ENCODE measurements at places on chromosomes 5 and 9. TPM values are rescaled to one million over a fixed set of nuclear protein-coding genes. Genes with fewer than 3 reads are reported as not detected.

Gene PTGER4
- polyA plus RNA-seq: 84.1 TPM

- no peak overlapping the region for H3K27ac ChIP-seq
- H3K4me3 ChIP-seq: no peak overlapping the region
- H3K27me3 ChIP-seq: no peaks in the 10 kb centered on the region
- no peaks in the 10 kb centered on the region for H3K4me1 ChIP-seq
Measured at GRCh38 chr9:100505564-100506159, 32.7 kb downstream of the TMEFF1 start.

DNA sequence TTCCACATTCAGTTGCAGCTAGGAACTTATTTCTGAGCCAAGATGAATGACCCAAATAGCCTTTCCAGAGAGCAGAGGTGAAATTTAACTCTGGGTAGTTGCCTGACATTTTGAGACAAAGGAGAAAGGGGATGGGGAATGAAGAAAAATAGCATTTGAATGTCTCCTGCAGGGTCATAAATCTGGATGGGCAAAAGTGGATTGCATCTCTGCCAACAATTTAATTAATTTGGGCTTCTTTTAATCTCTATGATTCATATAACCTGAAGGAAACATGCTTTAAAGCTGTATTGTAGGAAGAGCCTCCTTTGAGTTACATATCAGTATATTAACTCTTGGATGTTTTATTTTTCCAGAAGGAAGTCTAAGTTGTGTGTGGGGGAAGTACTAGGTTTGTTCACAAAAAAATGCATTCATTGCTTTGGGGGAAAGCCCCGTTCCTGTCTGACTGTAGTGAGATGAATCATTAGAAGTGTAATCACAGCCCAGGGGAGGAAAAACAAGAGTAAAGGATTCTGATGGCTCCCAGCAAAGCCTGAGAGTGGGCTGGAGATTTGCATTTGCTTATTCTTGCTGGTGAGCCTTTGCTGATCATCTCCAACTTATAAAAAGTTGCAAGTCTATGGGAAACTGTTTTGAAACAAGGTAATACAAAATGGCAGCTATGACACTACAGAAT is 133.0 kb upstream of the IQGAP2 start:
- H3K27ac ChIP-seq: no peak overlapping the region
- H3K4me1 ChIP-seq: no peaks in the 10 kb centered on the region
- DNase-seq: no peak

DNA sequence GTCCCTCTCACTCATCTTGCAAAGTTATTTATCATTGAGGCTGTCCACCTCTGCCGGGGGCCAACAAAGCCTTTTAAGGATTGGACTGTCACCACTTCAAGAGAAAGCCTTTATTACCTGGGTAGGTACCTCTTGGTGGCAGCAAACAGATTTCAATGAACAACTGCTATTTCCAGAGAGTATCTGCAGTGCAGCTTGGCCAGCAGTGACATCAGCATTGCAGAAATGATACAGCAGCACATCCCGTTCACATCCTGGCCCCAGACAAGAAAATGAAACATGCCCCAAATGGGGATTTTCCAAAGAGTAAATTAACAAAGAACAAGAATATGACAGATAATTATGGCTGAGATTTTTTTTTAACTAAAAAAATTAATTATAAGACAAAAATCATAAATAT is 2.3 kb upstream of the SPATA6L start:
- no peak for DNase-seq
- peaks cover 49% of the 10 kb centered on the region for H3K4me1 ChIP-seq
- no peak overlapping the region for H3K27ac ChIP-seq
- no peak overlapping the region for H3K4me3 ChIP-seq

Gene MYMK
- polyA plus RNA-seq: not detected

Gene SAXO1
- not detected for polyA plus RNA-seq

DNA sequence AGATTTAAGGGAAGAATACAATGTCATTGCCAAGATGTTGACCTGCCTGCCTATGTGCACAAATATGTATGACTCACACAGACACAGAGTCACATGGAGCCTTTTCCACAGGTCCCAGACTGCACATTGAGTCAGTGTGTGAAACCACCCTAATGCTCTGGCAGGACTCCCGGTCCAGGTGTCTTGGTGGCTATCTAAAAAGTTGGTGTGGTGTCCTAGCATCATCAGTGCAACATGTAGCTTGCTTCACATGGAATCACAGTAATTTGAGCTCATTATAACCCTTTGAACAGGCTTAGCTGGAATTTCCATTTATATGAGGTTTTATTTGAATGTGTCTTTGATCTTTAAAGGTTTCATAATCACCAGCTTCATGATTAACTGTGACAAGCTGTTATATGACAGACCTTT is 10.7 kb downstream of the IFNA5 start:
- H3K4me3 ChIP-seq: no peak overlapping the region
- H3K36me3 ChIP-seq: no peaks in the 10 kb centered on the region
- H3K27ac ChIP-seq: no peak overlapping the region
- no peaks in the 10 kb centered on the region for H3K4me1 ChIP-seq
- H3K27me3 ChIP-seq: no peaks in the 10 kb centered on the region

DNA sequence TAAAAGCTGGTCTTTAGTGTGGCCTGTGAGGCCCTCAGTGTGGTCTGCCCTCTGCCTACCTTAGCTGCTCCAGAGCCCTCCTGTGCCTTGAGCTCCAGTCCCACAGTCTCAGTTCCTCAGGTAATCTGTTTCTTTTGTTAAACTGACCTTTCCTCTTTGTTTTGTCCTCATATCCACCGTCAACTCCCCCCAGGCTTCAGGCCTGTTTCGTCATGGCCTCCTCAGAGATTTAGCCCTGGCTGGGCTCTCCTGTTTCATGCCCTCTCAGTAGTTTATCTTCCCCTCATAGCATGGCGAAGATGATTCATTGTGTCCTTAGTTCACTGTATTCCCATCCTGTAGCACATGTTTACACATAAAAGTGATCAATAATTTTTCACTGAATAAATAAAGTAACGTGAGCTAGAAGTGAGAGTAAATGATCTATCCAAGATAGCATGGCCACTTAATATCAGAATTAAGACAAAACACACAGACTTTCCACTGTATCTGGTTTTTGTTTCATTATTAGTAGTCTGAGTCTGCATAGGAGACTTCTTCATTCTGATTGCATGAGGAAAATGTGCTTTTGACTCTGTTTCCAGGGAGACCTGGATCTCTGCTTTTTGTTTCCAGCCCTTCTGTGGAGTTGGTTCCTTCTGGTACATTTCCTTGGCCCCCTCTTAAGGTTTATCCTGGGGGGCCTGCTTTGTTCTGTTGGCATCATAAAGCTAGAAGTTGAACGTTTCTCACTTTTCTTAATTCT is 70.5 kb downstream of the SNX24 start:
- H3K27me3 ChIP-seq: no peaks in the 10 kb centered on the region
- H3K27ac ChIP-seq: no peak overlapping the region
- H3K4me1 ChIP-seq: no peaks in the 10 kb centered on the region
- no peak for DNase-seq

Measured in CD8-positive, alpha-beta memory T cell (primary cell).